GM20000 (cell line): ENCODE measurements at places on chromosomes 11 and 22.

DNA sequence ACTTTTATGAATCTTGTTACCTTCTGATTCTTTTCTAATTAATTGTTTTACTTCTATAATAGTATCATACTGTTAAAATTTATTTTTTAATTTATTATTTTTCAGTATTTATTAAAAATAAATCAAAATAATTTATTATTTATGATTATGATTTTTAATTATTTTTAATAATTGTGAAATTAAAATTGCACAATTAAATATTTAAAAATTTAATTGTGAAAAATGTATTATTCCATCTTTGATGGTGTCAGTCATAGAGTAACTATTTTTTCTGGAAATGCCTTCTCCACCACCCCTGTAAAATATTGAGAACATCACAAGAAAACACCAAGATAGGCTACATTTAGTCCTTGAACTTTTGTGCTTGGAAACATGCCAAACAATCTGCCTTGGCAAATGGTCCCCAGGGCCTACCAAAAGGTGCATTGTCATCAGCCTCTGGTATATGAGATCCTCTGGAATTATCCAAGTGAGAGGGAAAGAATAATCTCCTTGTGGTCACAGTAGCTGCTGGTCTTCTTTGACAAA, at the start of gene OR8H2:
Gene OR8H2 (plus strand): TSS at position 478 of the 528 bp plus-strand sequence. CDS start 1,356 bp downstream, outside the sequence.
- no peak for DNase-seq

DNA sequence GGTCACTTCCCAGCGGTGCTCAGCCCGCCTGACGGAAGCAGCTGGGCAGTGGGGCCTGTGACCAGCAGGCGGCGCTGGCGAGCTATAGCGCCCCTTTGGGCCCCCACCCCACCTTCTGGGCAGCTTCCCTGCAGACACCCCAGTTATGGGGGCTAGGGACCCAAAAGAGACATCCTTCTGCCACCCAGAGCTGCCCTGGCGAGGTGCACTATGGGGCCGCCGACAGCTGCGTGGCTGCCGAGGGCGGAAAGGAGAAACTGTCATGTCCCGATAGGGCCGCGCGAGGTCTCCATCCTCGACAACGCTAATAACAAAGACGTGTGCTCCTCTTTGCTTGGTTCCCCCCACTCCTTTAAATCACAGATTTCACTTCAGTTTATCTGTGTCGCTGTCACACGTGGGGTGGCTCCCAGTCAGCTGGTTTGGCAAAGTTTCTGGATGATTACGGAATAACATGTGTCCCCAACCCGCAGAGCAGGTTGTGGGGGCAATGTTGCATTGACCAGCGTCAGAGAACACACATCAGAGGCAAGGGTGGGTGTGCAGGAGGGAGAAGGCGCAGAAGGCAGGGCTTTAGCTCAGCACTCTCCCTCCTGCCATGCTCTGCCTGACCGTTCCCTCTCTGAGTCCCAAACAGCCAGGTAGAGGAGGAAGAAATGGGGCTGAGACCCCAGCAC, 673 bp upstream of the MYO7A start:
- peak; percentile 81 for DNase-seq

- no peak for DNase-seq
Observed at GRCh38 chr22:47419239-47419638, 656.8 kb downstream of the TBC1D22A start.

DNA sequence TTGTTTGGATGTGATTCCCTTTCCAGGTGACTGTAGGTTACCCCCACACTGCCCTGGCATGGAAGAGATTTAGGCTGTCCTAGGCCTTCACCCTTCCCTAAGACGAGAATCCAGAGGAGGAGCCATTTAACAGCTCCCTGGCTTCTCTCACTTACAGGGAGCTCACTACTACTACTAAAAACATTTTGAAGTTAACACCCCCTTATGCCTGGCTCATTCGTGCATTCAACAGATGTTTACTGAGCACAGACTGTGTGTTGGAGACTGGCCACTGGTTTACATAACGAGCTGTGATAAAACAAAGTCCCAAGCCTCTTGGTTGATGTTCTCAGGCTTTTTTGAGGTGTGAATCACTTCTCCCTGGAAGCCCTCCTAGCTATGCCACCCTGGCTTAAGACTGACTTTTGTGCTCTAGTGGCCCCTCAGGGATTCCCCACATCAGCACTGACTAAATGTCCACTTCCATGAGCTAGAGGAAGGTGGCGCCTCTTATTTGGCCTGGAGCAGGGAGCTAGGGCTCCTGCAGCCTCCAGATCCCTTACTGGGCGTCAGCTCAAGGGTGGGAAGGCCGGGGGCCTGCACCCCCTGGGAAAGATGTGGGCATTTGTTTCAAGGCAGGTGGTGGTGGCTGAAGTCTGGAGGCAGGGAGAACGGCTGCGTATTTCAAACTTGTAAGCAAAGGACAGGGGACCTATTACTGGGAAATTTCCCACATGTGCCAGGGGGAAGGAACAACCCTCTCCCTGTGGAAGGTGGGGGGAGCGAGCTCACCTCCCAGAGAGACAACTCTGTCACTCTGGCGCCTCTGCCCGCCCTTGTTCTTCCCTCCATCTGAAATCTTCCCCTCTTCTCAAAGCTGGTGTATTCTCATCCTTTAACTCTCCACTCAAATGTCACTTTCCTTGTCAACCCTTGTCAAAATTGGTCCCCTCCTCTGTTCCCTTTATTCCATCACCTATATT, 19.4 kb upstream of the MALAT1 start:
- DNase-seq = no peak

DNA sequence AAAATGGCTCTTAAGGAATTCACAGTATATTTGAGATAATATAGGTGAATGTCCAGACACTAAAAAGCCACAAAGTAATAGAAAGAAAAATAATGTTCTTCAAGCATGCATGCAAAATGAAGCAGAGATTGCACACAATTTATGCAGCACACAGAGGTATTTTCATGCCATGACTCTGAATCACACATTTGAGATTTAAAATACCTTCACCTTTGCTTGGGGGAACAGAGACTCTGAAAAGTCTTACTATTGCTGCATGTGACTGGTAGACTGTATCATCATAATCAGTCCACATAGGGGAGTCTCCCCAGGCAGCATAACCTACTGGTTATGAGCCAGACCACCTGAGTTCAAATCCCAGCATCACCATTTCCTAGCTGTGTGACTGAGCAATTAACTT, 96.2 kb downstream of the RCN1 start:
- DNase-seq = no peak

- no peak for DNase-seq
Observed at GRCh38 chr11:97223647-97224046, 833.8 kb downstream of the JRKL start.

DNA sequence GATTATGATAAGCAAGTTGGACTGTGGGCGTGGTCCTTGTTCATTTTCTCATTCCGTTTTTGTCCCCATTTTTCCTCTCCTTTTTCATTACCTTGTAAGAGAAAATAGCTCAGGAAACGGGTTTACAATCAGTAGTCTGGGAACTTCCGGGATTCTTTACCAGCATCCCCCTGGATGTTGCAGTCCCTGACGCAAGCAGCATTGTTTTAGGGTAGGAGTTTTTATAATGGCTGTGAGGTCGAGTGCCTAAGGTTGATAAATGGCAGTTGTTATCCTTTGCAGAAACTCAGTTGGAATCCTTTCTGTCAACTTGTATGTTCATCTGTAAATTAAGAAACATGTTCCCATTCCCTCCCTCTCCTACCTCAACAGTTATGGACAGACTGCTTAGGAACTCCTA, 68.3 kb downstream of the ARHGEF12 start:
- no peak for DNase-seq

DNA sequence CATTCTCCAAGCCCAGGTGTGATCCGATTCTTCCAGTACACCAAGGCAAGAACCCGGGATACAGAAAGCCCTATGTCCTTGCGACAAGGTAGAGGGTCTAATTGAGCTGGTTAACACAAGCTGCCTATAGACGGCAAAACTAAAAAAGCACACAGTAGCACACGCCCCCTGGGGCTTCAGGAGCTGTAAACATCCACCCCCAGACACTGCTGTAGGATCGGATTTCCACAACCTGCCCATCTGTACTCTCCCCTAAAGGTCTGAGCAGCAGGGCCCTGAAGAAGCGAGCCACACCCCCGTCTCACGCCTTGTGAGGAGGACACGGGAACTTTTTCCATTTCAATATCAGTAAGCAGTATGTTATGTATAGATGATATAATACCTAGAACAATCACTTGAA, 624.7 kb downstream of the BUD13 start:
- DNase-seq = no peak

DNA sequence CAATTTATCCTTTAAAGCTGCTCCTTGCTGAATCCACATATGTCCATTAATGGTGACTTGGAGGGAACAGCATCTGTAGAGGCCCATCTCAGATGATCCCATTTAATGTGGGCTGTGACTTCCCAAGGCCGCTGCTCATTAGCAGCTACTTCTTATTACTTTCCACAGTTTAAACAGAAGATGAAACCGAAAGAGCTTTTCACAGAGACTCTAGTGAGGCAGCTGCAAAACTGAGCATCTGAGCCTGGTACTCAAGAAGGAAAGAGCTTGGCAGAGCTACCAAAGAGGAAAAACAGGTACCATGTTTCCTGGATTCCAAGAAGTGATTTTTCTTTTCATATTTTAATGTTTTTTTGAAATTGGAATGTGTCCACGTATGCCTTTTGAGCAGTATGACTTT, 110.5 kb upstream of the NARS2 start:
- DNase-seq = no peak

- peak; percentile 59 for DNase-seq
Observed at GRCh38 chr11:76236092-76236999, 30.0 kb upstream of the WNT11 start.

- DNase-seq = peak; percentile 60
Observed at GRCh38 chr11:2393111-2393868, 7.3 kb upstream of the TSSC4 start.

GRCh38 chr22:49966041-49966773, 5.6 kb downstream of the PIM3 start:
- DNase-seq = no peak

GRCh38 chr11:16604794-16605388, 133.6 kb upstream of the C11orf58 start:
- DNase-seq = peak; percentile 35

- DNase-seq = no peak
Observed at GRCh38 chr11:74971424-74971823, 17.3 kb upstream of the NEU3 start.

DNA sequence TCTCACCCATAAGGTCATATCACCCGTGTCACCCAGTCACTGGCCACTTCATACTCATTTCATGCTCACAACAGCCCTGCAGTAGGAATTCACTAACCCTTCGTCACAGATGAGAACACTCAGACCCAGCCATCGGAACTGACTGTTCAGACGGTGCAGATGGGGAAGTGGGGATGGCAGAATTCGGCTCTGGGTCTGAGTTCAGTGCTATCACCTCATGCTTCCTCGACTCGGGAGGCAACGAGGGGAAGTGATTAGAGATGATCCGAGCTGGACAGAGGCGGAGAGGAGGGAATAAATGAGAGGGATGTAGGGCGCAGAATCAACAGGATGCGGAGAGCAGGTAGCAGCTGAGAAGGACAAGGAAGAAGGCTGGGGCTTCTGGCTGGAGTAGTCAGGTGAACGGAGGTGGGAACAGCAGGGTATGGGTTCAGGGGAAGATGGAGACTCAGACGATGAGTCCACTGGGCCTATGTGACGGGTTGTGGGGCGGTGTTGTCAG, 4.7 kb downstream of the B3GNT6 start:
- peak; percentile 59 for DNase-seq

GRCh38 chr22:30828187-30829155, 133.8 kb downstream of the OSBP2 start:
- DNase-seq = peak; percentile 5

GRCh38 chr11:135008001-135008405, 596.0 kb upstream of the B3GAT1 start:
- no peak for DNase-seq

DNA sequence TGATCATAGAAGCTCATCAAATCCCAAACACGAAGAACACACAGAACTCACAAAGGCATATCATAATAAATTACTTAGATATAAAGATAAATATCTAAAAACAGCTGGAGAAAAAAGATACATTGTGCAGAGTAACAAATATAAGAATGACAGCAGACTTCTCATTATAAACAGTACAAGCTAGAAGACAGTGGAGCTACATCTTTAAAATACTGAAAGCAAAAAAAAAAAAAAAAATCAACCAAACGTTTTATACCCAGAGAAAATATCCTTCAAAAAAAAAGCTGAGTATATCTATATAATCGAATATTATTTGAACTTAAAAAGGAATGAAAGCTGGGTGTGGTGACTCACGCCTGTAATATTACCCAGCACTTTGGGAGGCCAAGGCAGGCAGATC, 90.0 kb downstream of the SBF2 start:
- no peak for DNase-seq

- no peak for DNase-seq
Observed at GRCh38 chr11:4191031-4191571, 96.5 kb downstream of the RRM1 start.

GRCh38 chr11:115959081-115959486, 454.9 kb upstream of the CADM1 start:
- no peak for DNase-seq

DNA sequence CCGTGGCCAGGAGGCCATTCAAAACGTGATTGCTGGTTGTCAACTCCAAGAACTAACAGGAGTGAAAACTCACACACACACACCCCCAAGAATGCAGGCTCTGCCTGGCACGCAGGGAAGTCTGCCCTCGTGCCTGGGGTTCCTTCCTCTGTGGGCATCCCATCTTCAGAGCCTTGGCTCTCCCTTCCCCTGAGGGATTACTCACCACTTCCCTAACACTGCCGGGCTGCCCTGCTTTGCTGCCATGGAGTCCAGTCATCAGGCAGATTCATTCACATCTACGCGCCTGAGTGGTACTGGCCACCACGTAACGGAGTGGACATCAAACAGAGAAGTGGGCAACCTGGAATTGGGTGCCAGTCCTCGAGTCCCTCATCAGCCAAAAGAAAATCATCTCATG, 120.7 kb upstream of the TMEM45B start:
- no peak for DNase-seq

- no peak for DNase-seq
Observed at GRCh38 chr22:29078036-29078868, 5.4 kb downstream of the KREMEN1 start.

- no peak for DNase-seq
Observed at GRCh38 chr11:882596-882995, 28.0 kb downstream of the CHID1 start.

GRCh38 chr11:128482512-128483191, 104.7 kb downstream of the ETS1 start:
- DNase-seq = peak; percentile 32

GRCh38 chr22:30193031-30193775, 53.4 kb downstream of the LIF start:
- no peak for DNase-seq
